CD4-positive, alpha-beta T cell treated with Interferon alpha-2 for 1 hour (primary cell): ENCODE measurements at places on chromosomes 16 and 17.

- no peak for DNase-seq
Measured at GRCh38 chr16:30132591-30132990, 9.6 kb upstream of the MAPK3 start.

- no peak for DNase-seq
Measured at GRCh38 chr17:57429966-57430365, 173.6 kb downstream of the MSI2 start.

DNA sequence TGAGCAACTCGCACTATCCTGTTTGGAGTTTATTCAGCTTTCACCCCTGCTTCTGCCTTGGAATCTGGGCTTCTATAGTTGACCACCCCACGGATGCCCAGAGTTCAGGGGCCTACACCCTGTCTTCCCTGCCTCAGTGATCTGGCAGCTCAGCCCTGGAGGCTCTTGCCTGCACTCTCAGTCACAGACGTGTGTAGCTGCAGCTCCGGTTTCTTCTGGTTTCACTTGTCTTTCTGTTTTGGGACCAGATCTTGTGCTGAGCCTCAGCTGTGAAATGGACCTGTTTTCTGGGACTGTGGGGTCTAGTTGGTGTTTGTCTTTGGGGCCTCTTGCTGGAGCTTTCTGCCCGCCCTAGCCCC is 5.8 kb downstream of the GPT2 start:
- DNase-seq = no peak

- no peak for DNase-seq
Measured at GRCh38 chr17:39122991-39123390, 28.4 kb downstream of the PLXDC1 start.

DNA sequence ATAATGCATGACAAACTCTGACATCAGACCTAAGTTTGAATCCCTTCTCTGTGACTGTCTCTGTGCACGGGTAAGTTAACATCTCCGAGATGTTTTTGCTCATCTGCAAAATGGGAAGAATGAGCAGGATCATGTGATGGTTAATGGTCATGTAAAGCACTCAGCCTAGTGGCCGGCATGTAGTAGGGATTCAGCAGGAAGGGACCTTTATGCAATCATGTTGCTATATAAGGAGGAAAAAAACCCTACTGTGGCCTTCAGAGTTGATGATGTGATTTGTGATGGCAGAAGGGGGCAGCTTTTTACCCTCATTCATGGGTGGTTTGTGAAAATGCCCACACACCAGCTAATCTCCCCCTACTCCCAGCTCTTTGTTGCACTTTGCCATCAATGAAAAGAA is 24.1 kb downstream of the CLEC16A start:
- no peak for DNase-seq

DNA sequence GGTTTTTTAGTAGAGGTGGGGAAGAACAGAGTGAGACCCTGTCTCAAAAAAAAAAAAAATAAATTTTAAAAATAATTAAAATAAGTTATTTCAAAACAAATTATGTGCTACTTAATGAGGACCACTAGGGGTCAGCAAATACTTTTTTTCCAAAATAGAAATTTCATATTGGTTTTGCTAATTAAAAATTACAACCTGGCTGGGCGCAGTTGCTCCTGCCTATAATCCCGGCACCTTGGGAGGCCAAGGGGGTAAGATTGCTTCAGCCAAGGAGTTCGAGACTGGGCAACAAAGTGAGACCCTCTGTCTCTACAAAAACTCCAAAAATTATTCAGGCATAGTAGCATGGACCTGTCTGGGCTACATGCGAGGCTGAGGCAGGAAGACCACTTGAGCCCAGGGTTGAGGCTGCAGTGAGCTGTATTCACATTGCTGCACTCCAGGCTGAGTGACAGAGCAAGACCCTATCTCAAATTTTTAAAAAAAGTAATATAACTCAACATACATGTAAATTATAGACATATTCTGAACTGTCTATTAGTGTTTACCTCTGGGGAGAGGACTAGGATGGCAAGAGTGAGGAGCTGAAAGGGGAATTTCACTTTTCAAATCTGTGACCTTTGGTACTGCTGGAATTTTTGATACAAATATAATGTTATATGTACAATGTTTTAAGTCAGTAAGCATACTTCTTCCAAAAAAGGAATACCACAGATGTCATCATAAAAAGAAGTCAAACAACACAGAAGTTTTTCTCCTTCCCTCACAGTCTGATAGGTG is 8.1 kb downstream of the MEIOB start:
- DNase-seq = no peak

GRCh38 chr16:78576941-78577340 is 477.5 kb downstream of the WWOX start:
- no peak for DNase-seq

GRCh38 chr17:35315283-35315682 is 58.1 kb downstream of the SLFN11 start:
- DNase-seq = no peak

- no peak for DNase-seq
Measured at GRCh38 chr17:73358668-73359067, 46.9 kb upstream of the CDC42EP4 start.

DNA sequence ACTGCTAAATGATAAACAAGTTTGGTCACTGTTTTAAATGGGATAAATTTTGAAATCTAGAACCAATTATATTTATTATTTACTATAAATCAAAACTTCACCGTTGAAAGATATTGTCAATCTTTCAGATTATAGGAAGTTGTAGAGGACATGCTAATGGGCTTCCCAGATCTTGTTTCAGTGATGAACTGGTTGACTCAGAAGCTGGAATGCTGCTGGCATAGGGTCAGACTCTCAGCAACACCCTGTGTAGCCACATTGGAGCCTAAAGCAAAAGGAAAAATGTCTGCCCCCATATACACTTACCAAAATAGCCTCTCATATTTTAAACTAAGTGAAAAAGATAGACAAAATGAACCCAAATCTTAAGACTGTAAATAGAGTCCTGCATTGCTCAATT is 916.9 kb upstream of the SOX9 start:
- no peak for DNase-seq

DNA sequence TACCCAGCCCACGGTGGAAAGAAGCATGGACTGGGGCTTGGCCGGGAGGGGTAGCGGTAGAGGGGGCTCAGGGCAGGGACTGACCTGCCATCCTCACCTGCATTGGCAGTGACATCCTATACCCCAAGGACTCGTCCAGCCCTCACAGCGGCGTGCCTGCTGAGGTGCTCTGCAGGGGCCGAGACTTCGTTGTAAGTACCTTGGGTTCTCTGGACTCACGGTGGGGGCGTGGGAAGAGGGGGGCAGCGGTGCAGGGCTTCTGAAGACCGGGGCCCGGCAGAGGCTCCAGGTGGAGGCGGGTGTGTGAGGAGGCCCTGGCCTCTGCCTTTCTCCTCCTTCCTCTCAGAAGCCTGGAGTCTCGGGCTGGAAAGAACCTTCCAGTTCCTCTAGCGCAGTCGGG is 25.5 kb downstream of the POLR3E start:
- no peak for DNase-seq

DNA sequence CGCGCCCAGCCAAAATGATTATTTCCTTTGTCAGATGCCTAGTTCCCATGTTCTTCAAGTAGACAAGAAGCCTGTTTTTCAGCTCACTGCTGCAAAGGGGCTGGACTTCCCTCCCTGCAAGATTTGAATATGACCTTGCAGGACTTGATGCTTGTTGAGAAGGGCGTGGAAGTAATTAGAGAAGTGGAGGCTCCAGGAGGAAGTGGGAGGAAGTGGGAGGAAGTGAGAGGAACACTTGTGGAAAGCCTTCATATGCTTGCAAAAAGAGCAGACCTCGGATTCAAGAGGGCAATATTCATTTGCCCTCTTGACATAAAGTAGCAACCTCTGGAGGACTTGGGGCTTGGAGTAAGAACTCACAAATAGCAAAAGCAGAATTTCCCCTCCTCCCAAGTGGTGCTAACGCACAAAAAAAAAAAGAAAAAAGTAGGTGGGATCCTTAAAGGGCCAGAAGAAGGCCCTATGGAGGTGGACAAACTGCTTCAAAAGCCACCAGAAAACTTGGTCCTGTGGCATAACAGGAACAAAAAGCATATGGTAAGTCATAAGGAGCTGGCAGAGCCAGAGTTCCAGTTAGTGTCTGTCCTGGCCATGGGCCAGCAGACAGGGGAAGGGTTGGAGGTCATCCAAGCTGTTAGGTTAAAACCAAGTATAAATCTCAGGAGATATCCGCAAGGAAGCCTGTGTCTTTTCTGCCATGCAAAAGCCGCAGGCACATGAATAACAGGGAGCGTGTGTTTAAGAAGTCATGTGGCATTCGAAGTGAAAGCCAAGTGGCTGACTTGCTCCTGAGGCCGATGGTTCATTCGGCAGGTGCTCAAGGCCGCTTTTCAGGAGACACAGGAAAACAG is 20.6 kb upstream of the PRKAR1A start:
- no peak for DNase-seq

DNA sequence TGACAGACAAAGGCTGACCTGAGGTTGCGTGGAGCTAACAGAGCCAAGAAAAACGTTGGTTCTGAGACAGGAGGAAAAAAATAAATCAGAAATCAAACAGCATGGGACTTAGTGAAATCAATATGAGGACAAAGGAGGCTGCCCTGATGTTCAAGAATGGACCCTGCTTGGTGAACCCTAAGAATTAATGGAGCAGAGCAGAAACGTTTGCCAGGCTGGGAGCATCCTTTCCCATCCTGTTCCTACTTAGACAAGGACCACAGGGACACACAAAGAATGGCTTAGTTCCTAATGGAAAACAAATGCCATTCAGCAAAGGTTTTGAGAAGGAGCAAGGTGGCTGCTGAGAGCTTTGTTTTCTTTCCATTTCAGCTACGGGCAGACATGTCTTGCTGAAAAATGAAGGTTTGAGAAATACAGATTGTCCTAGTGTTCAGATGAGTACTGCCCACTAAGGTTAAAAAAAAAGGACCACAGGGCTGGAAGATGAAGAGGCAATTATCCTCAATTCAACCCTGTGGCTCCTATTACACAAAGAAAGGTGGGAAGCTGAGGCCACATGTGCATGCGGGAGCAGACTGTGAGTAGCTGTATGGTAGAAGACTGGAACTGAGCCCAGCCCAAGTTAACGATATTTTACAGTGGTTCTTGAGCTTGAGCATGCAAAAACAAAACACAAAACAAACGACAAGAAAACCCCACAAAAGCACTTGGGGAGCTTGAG is 230.1 kb downstream of the SLC39A11 start:
- no peak for DNase-seq

DNA sequence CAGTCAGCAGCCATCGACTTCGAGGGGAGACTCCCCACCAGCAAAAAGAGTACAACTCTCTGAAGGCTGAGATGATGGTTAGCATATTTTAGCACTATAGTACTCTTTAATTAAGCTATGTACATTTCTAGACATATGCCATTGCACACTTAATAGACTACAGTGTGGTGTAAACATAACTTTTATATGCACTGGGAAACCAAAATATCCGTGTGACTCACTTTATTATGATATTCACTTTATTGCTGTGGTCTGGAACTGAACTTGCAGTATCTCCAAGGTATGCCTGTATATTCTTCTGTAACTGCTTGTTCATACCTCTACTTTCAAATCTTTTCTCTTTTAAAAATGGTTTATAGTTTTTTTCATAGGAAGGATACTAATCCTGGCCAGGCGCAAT is 11.0 kb upstream of the NXPH3 start:
- no peak for DNase-seq
